ENCODE measurements at places on chromosomes 2 and 18.

GRCh38 chr18:2002604-2003003 is 568.7 kb downstream of the METTL4 start:
- no peak for DNase-seq

GRCh38 chr18:8937160-8938094 is 165.1 kb upstream of the NDUFV2 start:
- DNase-seq: no peak

DNA sequence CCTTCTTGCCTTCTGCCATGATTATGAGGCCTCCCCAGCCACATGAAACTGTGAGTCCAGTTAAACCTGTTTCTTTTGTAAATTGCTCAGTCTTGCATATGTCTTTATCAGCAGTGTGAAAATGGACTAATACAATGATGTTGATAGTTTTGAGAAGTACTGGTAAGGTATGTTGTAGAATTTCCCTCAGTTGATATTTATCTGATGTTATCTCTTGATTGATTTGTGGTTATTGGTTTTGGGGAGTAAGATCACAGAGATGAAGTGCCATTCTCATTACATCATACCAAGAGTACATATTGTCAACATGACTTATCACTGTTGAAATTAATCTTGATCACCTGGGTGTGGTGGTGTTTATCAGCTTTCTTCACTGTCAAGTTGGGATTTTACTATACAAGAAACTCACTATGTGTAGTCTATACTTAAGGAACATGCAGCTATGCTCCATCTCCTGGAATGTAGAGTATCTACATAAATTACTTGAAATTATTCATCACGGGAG is 5.1 kb upstream of the SPAG16 start:
- no peak for DNase-seq

- no peak for DNase-seq
Measured at GRCh38 chr18:54149078-54149697, 75.3 kb downstream of the MBD2 start.

DNA sequence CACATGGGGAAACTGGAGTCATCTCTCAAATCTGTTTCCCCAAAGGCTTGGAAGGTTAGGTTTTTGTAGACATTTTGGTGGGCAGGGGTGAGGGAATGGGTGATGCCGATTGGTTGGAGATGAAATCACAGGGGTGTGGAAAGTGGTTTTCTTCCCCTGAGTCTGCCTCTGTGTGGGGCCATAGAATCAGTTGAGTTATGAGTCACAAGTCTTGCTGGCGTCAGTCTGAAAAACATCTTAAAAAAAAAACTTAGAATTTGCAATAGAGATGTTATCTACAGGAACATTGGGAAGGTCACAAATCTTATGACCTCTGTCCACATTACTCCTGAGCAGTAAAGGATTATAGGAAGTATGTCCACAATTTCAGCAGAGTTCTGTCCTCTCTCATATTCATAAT is 314.6 kb downstream of the CNTNAP5 start:
- no peak for DNase-seq

DNA sequence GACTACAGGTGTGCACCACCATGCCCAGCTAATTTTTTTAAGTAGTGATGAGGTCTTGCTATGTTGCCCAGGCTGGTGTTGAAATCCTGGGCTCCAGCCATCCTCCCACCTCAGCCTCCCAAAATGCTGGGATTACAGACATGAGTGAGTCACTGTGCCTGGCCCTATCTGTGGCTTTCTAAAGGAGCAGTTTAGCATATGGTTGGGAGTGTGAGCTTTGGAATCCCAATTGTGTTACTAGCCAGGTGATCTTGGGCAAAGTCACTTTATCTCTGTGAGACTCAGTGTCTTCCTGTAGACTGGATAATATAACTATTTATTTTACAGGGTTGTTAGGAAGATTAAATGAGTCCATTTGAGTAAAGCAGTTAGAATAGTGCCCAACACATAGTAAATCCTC is 19.8 kb upstream of the SMAD4 start:
- DNase-seq: no peak

DNA sequence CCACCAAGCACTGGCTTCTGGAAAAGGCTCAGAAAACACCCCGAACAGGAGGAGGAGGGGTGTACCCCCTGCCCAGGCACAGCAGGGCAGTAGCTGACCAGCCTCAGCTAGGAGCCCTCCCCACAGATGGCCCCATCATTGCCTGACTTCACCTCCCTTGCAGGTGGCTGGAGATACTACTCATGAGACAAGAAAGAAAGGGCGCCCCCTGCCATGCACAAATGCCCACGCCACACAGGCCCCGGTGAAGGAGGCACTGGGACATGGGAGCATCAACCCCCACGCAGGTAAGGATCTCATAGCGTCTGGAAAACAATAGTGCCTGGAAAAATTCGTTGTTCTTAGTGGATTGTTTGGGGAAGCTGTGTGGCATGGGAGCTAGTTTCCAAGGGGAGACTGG is 240.6 kb downstream of the TFCP2L1 start:
- no peak for DNase-seq

GRCh38 chr2:17375262-17375661 is 143.0 kb downstream of the RAD51AP2 start:
- DNase-seq: no peak

All from right lobe of liver (tissue), 6 donors.